ENCODE measurements at places on chromosomes 11 and 22.

DNA sequence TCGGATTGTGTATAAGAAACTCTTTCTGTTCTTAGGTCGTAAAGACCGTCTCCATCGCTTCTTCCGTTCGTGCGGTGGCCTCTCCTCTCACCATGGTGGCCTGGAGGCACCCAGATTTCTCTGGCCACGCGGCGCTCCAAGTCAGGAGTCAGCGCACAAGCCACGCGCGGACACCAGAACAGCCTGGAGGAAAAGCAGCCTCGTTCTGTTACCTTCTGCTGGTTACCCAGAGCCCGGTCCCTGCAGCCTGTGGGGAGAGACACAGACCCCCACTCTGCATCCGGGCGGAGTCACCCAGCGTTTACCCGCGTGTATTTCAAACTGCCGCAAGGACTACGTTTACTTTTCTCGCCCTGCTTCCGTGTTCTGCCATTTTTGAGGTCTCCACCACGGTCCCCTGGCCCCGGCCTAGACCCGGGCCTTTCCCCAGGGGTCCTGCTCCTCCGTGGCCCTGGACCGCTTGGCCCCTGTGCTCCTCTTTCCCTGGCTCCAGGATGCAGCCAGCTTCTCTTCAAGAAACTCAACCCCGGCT is 776.1 kb downstream of the BRD1 start:
- no peak for DNase-seq

GRCh38 chr11:35923452-35923851 is 20.4 kb upstream of the LDLRAD3 start:
- DNase-seq: no peak

GRCh38 chr11:133906746-133907145 is 50.0 kb downstream of the IGSF9B start:
- DNase-seq: no peak

DNA sequence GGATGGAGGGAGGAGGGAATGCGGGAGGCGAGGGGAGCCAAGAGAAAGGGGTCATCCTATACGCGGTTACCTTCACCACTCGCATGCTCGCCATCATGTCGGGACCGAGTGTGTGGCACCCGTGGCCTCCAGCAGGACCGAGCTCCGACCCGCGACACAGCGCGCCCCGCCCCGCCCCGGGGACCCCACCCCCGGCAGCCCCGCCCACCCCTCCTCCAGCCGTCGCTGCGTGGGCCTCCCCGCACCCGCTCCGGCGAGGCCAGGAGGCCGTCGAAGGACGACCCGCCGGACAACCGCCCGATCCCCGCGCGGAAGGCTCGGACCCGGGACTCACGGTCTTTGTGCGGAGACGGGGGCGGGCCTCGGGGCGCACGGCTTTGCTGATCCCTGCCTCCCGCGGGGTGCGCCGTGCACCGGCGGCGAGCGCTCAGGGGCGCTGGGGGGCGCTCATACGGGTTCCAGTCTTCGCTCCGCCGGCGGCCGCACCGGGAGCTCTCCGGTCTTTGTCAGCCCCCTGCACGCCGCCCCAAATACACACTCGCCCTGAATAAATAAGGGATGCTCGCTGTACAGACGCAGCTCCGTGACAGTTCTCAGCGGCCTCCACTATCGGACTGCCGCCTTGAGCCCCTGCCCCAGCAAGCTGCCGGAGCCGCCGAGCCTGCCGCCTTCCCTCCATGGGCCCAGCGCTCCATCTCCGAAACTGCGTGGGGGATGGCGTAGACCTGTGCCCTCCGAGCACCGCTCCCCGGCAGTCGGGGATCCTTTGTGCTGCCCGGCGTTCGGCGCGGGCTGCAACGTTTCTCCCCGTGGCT is at the start of gene UBE2L6:
UBE2L6 (minus strand) TSS at position 158 of the 815 bp plus-strand sequence; CDS start at position 97, 61 bp downstream.
- peak; percentile 32 for DNase-seq

DNA sequence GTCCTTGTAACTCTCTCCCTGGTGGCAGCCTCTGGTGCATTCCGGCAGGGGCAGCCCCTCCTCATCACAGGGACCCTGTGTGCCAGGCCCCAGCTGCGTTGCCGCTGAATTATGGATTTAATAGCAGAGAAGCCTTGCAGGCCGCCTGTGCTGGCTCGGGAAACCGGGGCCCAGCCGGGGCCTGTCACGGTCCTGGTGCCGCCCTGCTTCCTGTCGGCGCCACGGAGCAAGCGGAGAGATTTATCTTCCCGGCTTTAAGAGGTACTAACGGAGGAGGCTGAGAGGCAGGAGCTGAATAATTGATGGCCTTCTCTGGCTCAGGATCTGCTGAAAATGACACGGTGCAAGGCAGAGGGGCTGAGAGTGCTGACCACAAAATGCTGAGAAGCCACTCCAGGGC is 54.0 kb upstream of the CCDC188 start:
- DNase-seq: no peak

DNA sequence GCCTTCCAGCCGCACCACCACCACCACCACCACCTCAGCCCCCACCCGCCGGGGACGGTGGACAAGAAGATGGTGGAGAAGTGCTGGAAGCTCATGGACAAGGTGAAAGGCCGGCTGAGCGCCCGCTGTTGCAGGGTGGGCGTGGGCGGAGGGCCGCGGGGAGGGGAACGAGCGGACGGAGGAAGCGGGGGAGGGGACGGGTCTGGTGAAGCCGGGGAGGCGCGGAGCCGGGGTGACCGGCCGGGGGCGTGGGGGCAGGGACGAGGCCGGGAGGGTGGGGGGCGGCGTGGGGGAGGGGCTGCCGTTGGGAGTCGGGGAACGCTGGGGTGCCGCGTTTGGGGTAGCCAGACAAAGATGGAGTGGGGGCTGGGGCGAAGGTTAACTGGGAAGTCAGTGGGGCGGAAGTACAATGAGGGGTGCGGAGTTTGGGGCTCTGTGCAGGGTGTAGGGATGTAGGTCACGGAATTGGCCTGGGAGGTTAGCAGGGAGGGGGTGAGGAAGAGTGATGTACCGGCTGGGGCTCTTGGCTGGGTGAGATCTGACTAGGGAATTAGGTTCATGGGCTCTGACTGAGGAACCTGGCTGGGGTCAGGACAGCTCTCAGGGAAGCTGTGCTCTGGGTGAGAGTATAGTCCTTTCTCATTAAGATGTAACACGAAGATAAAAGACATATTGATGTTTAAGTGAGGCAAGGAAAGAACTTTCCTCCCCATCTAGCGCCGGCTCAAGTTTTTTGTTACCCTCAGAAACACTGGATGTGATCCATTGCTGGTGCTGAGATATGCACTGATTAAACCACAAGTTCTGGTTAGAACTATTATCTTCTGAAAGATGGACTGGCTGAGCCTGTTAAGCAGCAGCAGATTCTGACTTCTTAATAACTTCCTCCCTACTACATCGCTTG is 624 bp downstream of the CBL start:
- DNase-seq: peak; percentile 28

GRCh38 chr11:7609521-7609920 is 63.8 kb downstream of the CYB5R2 start:
- no peak for DNase-seq

- no peak for DNase-seq
These were observed 9.1 kb downstream of the GAL start for GRCh38 chr11:68693484-68693882.

- DNase-seq: no peak
These were observed 7.8 kb downstream of the MYEOV start for GRCh38 chr11:69301455-69302401.

DNA sequence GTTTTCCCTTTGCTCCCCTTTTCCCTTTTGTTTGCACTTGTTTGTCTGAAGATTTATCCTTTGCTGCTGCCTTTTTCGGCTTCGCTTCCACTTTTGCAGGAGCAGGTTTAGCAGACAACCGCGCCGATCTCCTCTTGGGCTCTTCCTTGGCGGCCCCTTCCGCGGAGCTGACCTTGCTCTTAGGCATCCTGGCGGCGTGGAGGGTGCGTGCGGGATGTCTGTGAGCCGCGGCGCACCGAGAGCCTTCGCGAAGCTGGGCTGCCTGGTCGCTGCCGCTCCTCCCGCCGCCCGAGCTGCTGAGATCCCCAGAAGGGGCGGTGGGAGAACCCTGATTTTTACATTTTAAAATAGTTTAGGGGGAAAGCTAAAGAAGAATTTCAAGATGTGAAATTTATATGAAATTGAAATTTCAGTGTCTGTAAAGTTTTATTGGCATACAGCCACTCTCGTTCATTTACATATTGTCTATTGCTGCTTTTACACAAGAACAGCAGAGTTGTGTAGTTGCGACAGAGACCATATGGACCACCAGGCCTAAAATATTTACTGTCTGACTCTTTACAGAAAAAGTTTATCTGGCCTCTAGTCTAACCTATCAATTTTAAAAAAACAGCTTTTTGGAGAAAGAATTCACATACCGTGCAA is 105.2 kb upstream of the RRM1 start:
- DNase-seq: no peak

DNA sequence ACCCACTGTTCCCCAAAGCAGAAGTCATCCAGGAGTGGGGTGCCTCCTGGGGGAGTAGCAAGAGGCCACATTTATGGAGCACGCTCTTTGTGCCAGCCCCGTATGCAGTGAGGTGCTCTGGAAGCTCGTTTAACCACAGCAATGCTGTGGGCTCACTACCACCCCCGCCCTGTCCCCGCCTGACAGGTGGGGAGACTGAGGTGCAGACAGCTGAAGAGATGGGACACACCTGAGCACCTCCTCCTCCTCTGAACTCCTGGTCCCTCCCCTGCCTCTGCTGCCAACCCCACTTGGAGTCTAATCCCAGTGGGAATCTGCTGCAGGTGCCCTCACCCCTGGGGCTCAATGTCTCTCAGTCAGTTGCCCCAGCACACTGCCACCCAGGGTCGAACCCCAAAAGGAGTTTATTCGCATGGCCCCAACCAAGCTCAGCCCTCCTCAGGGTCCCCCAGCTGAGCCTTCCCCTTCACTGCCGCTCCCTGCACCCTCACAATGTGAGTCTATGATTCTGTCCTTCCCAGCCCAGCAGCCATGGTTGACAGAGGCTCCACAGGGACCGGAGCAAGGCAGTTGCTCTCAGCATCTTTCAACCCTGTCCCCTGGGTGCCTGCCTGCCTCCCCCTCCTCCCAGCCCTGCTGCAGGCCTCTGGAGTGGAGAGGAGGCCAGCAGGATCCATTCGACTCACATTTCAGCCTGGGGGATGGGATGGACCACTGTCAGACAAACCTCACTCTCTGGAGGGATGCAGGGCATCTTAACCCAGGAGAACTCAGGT is 13.3 kb upstream of the BCR start:
- DNase-seq: no peak

- no peak for DNase-seq
These were observed 66.7 kb upstream of the MYEOV start for GRCh38 chr11:69227271-69227670.

DNA sequence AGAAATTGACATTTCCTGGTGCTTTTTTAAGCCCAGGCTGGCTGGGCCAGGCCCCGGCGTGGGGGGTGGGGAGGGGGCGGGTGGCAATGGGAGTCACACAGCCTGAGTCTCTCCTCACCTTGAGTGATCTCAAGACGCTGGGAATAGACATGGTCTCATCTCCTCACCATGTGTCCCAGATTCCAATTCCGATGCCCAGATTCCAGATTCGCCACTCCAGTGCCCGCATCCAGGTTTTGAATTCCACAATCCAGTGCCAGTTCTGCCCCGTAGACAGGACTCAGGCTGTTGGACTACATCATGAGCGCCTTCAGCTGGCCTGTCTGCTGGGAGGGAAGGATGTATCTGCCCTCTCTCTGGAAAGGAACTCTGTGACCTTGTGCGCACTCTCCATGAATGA is 19.1 kb downstream of the KCNC1 start:
- DNase-seq: no peak

DNA sequence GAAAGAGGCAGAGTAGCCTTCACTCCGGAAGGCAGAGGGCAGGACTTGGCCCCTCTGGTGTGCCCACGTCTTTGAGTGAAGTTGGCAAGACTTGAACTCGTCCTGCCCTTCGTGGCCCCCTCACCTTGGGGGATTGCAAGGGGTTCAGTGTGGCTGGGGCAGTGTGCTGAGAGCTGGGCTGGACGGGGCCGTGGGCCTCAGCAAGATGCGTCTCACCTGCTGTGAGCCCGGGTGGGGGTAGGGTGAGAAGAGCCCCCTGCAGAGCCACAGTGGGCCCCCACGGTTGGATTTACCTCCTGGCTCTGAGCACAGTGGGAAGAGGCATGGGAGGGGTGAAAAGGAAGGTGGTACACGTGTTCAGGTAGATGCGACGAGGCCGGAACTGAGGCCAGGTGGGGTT is 81.4 kb upstream of the ATXN10 start:
- no peak for DNase-seq

- no peak for DNase-seq
These were observed 37.6 kb downstream of the ATXN10 start for GRCh38 chr22:45709060-45709739.

DNA sequence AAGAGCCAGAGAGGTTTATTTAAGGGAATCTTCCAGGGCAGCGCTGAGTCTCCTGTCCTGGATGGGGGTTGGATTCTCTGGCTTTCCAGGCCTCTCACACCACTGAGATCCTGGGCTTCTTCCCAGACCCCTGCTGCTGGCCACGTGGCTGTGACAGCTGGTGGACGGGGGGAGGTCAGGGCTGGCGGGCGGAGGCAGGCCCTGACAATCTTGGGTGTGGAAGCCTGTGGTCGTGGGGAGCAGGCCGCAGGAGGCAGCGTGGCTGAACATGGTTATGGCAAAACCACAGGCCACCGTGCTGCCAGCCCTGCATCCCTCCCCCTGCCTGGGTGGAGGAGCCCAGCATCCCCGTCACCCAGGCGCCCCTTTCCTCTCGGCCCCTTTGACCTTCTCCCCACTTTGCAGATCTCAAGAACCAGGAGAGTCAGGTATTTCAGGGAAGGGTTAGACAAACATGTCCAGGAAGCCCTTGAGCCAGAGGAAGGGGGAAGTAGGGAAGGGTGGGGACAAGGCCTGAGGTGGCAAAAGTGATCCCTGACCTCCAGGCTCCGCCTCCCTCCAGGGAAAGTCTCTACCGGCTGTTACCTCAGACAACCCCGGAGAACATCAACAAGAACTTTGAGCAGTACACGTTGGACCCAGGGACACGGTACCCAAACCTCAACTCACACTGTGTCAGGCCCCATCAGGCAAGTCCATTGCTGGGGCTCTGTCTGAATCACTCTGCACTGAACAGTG is 111.8 kb downstream of the MICAL2 start:
- no peak for DNase-seq

- no peak for DNase-seq
These were observed 9.6 kb upstream of the UCP3 start for GRCh38 chr11:74018331-74019005.

DNA sequence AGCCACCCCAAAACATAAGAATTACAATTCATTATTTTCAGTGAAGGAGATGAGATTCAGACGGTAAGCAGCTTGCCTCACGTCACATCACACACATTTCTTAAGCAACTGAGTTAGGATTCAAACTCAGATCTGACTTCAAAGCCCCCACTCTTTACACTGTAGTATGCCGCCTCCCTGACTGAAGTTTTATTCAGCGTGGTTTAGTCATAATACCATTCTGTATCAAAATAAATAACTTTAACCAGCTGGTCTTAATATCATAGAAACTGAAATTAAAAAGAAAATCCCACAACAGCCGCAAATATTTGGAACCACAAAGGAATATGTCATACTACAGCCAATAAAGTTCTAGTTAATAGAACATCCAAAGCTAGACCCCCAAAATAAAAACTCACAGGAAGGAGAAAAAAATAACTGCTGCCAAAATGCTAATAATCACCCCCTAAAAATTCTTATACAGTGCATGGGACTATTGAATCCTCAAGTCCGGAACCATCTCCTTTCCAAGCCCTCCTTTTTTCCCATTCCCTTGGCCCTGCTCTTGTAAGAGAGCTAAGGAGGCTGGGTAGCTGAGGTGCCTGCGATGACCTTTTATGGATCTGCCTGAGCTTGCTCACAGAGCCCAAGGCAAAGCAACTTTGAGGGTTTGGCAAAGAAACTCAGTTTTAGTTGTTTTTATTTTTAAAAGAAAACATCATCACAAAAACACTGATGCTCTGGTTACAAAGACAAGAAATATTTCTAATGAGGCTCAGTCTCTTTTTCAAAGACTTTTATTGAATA is 334.5 kb downstream of the TTC28 start:
- no peak for DNase-seq

GRCh38 chr22:48489551-48490499 is 1337.8 kb downstream of the BRD1 start:
- no peak for DNase-seq

Data from stimulated activated CD8-positive, alpha-beta memory T cell treated with anti-CD3 and anti-CD28 coated beads, Interleukin-15, amount 100 ng/mL, for 24 hours (primary cell).